ENCODE measurements at places on chromosomes 7 and 10.

DNA sequence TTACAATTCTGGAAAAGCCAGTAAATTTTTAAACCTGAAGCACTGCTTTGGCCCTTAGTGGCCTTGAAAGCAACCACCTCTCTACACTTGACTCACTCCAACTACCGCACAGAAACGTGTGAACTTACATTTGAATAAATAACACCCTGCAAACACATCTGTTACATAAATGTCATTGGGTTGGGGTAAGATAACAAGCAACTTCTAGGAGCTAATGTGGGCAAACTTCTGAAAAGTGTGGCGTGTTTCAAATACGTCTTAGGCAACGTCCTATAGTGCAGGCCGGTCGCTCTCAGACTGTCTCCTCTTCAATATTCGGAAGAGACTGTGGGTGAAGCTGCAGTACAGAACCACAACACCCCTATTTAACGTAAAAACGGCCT lies 474 bp downstream of the ORC5 start:
- DNase-seq, result no peak

- DNase-seq, result no peak
Observed at GRCh38 chr7:116924741-116925140, 28.6 kb upstream of the ST7 start.

- DNase-seq, result no peak
Observed at GRCh38 chr7:1268866-1269265, 36.2 kb downstream of the UNCX start.

DNA sequence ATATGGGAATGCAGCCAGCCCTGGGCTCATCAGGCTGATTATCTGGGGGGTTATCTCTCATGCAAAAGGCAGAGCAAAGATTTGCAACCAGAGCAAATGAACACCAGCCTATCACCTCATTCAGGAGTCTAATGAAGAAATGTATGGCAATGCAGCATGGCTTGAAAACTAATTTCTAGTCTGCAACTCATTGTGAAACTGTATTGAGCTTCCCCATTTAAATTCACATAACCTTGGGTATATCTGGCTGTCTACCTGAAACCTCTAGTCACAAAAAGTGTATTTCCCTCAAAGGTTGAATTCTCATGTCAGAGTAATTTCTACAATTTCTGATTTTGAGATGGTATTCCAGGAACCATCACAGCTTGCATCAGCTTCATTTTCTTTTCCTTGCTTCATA lies 240.0 kb downstream of the SDHAF3 start:
- no peak for DNase-seq

DNA sequence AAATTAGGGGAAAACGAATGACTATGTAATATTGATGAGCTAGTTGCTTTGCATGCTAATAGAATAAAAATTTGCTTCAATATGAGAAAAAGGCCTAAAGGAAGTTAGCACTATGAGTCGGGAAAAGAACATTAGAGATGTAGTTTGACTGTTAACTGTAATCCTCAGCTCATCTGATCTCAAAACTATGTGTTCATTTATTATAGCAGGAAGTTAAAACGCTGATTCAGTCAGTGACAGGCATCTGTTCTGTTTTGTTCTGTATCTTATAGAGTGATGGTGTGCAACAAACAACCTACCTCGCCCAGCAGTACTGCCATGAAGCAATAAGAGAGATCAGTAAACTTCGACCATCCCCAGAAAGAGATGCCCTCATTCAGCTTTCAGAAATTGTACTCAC lies 48.6 kb downstream of the PDSS1 start:
- DNase-seq, result no peak

DNA sequence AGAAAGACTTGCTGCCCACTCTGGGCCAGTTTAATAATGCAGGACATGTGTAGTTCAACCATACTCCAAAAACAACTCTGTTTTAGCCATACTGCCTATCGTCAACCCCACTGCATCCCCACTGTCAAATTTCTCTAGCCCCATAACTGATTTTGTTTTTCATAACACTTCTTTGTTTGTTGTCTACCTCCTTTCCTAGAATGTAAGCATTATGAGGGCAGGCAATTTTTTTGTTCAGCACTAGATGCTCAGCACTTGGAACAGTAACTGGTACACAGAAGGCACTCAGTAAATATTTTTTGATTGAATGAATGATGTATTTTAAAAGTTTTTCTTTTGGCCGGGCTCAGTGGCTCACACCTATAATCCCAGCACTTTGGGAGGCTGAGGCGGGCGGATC lies 183.8 kb upstream of the MKLN1 start:
- DNase-seq, result no peak

DNA sequence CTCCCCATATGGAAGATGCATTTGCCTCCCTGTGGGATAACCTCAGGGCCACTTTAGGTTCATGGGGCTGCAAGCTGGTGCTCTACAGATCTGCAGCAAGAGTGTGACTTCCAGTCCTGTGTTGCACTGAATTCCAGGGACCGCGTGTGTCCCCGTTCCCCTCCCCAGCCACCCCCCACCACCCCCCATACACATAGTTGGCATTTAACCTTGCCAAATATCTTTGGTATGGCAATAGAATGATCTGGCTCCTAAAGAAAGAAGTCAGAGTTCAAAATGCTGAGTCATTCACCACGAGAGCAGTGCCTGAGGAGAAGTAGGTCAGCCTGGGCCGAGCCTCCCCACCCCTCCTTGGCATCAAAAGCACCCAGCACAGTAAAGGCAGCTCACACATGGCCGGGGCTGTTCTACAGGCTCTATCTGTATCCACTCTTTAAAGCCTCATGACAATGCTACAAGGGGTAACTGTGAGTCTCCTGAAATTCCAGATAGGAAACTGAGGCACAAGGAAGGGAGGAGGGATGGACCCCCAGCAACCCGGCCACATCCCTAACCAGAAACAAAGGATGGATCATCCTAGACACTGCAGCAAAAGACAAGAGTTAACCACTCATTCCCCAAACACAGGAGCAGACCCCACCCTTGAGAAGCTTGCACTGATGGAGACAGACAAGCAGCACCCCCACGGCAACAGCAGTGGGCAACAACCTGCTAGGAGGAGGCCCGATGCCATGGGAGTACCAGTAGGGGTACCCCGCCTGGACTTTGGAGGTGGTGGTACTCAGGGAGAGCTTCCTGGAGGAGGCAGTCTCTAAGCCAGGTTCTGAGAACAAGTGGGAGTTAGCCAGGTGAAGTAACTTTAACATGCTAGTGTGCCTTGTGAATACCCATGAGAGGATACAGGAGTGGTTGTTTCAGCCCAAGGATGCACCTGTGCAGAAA lies 70.3 kb upstream of the NANOS1 start:
- DNase-seq, result no peak

DNA sequence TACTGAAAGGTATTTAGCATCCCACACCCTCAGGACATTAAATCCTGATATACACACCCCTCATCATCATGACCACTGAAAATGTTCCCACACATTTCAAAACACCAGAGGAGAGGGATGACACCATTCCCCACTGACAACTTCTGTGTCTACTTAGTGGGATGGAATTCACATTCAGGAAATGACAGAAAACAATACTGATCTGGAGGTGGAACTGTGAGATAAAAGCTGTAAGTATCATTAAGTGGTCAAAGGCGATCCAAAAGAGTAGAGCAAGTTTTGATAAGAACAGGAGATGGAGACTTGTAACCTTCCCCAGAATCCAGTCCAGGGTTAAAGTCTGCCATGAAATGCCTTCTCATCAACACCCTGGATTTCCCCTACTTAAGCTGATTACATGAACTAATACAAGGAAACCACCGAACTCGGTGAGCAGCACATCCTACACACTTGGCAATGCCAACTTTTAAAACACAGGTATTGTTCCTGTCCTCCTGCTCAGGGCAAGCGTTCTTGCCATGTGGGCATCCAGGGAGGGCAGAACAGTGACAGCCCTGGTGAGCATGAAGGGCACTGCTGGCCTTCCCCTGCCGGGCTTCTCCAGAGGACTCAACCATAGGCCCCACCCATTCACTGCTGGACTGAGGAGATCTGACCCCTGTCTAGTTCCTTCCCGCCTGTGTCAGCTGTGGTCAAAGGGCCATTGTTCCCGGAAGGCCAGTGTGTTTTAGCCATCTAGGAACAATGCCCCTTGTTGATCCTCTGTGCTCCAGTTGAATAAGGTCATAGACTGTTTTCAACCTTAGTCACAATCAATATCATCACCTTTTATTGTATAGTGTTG lies 85.0 kb downstream of the SGMS1 start:
- no peak for DNase-seq

DNA sequence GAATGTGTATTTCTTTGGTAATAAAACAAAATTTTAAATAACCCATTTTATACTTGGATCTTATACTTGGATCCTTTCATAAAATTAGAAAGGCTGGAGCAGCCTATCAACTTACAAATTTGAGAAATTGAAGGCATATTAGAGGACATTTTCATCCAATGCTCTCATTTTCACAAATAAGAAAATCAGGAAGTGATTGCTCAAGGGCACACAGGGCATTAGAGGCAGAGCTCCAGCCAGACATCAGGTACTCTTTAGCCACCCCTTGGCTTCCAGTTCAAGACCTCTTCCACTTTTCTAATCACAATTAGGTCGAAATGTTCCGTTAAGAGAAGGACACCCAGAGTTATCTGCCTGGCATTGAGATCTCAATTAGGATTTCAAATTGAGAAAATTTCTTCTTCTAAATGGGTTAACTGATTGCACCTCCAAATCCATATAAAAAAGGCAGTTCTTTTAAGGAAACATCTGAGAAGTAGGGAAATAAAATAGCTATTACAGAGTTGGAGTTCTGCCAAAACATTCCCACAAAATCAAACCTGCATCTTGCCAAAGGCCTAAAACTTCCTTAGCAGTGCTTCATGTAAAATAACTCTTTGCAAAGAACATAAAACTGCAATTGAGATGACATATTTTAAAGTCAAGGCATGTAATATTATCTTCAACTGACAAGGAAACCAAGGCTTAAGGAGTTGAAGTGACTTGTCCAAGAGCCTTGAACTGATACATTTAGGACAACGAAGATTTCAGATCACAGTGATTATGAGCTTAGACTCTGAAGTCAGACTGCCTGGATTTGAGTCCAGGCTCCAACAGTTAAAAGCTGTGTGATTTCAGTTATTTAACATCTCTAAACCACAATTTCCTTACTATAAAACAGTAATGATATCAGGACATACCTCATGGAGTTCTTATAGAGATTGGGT lies 2.4 kb downstream of the ACTA2 start:
- no peak for DNase-seq

DNA sequence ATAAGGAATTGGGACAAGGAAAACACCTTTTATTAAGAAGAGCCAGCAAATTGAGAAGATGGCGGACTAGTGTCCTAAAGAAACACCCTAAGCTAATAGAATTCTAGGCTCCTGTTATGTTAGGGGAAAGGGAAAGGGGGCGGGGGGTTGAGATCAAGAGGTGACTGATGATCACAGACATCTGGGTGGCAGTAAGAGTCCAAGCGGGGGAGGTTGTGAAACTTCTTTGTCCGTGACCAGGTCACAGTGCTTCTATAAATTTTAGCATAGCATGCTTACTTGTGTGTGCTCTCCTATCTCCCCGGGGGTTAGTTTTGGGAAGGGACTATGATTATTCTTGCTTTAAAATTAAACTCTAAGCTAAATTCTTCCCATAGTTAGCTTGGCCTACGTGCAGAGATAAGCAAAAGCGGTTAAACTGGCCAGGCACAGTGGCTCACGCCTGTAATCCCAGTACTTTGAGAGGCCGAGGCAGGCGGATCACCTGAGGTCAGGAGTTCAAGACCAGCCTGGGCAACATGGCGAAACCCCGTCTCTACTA lies 262.1 kb downstream of the SKIDA1 start:
- no peak for DNase-seq

DNA sequence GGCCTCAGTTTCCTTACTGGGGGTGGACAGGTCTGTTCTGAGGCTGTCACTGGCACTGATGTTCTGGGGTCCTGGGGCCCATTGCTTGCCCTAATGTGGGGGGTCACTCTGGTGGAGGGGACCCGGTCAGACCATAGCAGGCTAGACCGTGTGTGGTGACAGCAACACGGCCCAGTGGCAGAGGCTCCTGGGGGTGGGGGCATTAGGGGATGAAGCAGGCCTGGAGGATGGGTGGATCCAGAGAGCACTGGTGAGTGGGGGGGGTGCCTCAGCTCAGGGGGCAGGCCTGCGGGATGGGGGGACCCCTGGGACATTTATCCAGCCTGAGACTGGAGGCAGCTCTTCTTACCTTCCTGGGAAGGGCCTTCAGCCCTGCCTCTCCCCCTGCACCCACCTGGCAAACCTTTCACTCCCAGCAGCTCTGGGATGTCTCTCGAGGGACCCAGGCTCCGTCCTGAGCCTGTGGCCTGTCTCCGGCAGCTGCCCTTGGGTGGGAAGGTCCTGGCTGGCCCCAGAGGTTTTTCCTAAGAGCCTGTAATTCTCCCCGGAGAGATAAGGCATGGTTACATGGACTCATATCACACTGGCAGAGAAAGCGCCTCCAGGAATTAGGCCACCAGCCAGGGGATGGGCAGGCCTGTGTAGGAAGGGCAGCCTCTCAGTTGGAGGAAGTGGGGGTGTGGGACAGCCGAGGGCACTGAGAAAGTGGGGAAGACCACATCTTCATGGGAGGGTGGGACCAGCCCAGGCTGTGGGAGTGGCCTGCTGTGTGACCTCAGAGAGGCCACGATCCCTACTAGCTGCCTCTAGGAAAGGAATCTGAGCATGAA lies 147.7 kb downstream of the UBE2H start:
- no peak for DNase-seq

DNA sequence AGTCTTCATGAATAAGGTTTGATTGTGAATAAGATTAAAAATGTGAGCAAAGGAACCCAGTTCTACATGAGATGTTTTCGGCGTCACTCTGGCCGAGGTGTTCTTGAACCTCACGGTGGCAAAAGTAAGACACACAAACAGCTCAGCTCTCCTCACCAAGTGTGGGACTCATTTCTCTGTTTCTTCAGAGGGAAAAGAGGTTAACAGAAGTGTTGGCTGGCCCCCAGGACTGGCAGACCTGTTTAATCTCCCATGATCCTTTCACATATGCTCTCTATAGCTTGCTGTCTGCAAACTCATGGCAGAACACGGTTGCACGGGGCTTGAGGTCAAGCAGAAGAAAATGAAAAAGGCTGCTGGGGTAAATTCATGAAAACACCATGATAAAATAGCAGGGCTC lies 394.4 kb downstream of the CALN1 start:
- no peak for DNase-seq

- DNase-seq, result peak; percentile 73
Observed at GRCh38 chr7:38300175-38300574, 26.7 kb upstream of the TARP start.

GRCh38 chr10:117936566-117936965 lies 110.2 kb downstream of the RAB11FIP2 start:
- no peak for DNase-seq

GRCh38 chr7:4964506-4964905 lies 5.5 kb upstream of the MMD2 start:
- no peak for DNase-seq

DNA sequence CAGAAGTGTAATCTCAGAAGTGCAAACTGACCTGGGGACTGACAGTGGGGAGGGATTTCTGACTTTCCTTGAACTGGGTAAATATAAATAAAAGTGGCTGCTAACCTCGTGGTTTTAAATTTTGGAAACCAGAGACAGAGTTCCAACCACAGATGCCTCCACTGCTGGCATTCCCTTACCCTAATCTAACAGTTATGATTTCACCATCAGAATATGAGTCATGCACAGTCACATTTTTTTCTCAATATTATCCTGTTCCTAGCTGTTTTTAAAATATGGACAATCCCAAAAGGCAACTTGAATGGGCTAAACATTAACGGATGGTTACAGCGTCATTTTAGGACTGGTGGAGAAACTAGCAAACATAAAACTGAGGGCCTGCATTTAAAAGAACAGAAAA lies 264.3 kb upstream of the INHBA start:
- DNase-seq, result no peak

All from NK-92 treated with Interleukin-12 subunit alpha and Interleukin-12 subunit beta, amount 100 ng/mL, for 24 hours (cell line).